ENCODE measurements at places on chromosomes 4 and X.

GRCh38 chrX:37895795-37896510, 48.6 kb upstream of the DYNLT3 start:
- no peak for DNase-seq

- no peak for DNase-seq
Measured at GRCh38 chr4:147829401-147830101, 97.7 kb downstream of the ARHGAP10 start.

GRCh38 chrX:69319376-69319775, 154.1 kb upstream of the PJA1 start:
- no peak for DNase-seq

DNA sequence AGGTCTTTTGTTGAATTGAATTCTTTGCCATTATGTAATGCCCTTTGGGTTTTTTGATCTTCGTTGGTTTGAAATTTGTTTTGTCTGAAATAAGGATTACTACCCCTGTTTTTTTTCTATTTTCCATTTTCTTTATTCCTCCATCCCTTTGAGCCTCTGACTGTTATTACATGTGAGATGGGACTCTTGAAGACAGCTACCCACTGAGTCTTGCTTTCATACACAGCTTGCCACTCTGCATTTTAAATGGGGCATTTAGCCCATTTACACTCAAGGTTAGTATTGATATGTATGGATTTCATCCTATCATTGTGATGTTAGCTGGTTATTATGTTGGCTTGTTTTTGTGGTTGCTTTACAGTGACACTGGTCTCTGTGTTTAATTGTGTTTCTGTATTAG, 736.2 kb upstream of the GRID2 start:
- DNase-seq, result no peak

DNA sequence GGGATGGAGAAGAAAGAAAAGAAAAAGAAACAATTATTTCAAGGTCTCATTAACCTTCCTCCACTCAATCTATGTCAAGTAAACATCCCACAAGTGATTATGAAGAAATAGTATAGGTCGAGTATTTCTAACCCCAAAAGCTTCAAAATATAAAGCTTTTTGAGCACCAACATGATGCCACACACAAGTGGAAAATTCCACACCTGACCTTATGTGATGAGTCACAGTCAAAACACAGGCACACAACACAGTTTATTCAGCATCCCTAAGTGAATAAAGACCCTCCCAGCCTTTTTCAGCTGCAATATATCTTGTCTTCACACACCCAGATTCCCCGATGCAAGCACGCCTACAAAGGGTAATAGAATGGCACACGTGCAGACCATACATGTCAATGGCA, 51.7 kb upstream of the VEGFC start:
- no peak for DNase-seq

- DNase-seq, result no peak
Measured at GRCh38 chrX:73561801-73562200, 1.2 kb upstream of the CHIC1 start.

DNA sequence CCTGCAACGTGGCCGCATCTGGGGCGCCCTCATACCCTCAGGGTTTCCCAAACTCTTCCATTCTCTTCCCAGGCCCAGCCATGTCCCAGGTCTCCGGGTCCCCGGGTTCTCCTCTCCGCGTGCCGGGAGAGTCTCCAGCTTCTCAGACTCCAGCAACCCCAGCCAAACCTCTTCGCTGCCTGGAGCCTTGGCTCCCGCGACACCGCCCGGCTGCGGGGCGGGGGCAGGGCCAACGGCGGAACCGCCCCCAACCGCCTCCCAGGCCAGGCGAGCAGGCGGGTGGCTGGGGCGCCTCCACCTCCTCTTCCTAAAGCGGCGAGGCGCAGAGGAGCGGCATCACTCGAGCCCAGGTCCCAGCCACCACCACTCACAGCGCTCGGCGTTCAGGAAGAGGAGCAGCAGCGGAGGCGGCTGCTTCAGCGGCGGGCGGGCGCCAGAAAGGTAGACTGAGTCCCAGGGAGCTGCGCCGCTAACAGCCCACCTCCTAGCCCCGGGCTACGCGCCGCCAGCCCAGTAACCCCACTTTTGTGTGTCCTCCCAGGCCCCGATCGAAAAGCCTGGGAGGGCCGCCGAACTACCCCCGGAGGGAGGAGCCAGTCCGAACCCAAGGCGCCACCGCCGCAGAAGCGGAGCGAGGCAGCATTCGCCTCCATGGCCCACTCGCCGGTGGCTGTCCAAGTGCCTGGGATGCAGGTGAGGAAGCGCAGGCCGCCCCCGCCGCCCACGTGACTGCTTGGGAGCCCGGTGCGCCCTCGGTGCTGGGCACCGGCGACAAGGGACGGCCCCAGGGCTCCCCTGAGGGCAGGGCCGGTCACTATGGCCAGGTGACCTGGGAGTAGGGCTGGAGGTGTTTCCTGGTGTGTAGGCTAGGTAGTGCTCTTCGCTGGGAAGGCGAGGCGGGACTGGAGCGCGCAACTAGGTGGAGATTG, at the start of gene STK26:
Gene STK26, plus strand, starts transcription at position 336 of the 929 bp plus-strand sequence. Its CDS starts 316 bp downstream, at position 652.
- peak; percentile 75 for DNase-seq

- DNase-seq, result no peak
Measured at GRCh38 chr4:13905543-13905942, 278.0 kb upstream of the BOD1L1 start.

DNA sequence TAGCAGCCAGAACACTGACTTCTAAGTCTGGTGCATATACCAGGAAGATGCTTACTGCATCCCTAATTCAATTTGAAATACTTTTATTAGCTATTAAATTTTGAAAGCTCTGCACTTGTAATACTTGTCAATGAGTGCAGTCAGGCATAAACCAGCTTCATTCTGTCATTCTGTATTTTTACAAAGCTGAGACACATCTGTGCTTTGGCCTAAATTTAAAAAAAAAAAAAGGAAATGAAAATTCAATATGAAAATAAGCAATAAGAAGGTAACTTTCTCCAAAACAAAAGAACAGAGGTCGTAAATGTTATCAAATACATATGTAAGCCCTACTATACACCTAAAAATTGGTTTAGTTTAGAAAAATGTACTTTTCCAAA, 7.0 kb downstream of the SMIM14 start:
- DNase-seq, result no peak

DNA sequence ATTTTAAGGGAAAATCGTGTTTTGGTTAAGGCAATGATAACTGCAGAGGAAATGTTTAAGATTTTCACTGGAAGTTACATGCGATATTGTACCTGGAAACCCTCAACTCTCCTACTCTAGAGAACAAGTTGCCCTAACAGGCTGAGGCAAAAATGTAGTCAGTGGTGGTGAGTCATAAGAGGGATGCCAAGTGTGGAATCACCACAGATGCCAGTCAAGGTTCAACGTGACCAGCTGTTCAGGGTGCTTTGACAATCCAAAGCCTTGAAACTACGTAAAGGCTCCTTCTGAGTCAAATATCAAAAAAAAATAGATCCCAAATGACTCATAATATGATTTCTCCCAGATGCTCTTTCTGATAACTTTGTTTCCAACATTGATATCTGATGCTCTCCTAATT, 77.9 kb upstream of the AFF2 start:
- no peak for DNase-seq

GRCh38 chrX:139881130-139881529, 51.7 kb downstream of the ATP11C start:
- DNase-seq, result no peak

- DNase-seq, result no peak
Measured at GRCh38 chr4:102715057-102715456, 45.7 kb downstream of the MANBA start.

- DNase-seq, result no peak
Measured at GRCh38 chr4:76630741-76631140, 195.7 kb downstream of the SHROOM3 start.

DNA sequence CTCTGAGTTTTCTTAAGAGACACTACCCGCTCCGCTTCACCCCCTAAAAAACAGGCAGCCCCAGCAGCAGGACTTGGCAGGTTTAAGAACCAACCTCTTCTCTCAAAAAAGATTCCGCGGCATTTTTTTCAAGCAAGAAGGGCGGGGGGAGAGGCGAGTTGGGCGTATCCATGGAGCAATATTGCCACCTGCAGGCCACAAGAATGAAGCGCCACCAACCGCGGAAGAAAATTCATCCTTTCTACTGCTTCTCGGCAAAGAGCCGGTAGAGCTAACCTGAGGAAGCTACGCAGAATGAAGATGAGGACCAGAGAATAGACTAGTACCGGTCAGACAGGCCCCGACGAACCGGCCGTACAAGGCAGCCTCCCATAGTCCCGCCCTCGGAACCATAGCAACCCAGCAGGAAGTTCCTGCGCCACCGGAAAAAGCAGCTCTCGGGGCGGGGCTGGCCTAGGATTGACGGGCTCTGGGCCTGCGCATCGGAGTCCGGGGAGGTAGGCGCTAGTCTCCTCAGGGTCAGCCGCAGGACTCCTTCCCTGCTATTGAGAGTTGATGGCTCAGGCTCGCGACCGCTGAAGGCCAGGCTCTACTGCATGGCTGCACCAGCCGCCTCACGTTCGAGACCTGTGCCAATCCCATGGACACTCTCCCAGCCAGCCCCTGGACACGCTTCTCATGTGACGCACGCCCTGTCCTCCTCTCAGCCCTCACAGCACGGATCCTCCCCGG, 76.9 kb downstream of the MAGED4 start:
- peak; percentile 87 for DNase-seq

DNA sequence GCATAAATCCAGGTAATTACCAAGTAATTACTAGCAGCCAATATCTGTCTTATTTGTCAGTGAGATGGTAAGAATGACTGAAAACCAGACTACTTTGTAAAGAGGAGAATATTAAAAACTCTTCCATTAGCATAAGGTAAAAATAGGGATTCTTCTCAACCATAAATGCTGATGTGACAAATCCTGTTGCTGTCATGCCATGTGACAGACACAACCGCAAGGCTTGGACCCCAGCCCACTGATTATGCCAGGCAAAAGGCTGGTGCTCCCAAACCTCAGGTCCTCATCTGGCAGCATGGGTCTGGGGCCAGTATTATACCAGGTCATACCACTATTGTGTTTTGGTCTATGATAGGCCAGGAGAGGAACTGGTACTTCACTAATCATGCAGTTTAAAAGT, 181.1 kb downstream of the ADAMTS3 start:
- DNase-seq, result no peak

- DNase-seq, result no peak
Measured at GRCh38 chr4:52552778-52553177, 106.3 kb downstream of the USP46 start.

- DNase-seq, result no peak
Measured at GRCh38 chr4:143202824-143203223, 18.1 kb downstream of the USP38 start.

DNA sequence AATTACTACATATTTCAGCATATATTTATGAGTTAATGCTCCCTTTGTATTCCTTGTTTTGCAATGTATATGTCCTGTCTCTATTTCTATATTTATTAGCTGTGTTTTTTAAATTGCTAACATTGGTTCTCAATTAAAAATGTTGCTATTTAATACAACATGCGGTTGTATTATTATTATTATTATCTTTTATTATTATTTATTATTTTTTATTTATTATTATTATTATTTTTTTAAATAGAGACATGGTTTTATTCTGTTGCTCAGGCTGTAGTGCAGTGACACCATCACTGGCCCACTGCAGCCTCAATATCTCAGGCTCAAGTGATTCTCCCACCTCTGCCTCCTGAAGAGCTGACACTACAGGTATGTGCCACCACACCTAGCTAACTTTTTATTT, 1005.9 kb upstream of the ADGRL3 start:
- no peak for DNase-seq

DNA sequence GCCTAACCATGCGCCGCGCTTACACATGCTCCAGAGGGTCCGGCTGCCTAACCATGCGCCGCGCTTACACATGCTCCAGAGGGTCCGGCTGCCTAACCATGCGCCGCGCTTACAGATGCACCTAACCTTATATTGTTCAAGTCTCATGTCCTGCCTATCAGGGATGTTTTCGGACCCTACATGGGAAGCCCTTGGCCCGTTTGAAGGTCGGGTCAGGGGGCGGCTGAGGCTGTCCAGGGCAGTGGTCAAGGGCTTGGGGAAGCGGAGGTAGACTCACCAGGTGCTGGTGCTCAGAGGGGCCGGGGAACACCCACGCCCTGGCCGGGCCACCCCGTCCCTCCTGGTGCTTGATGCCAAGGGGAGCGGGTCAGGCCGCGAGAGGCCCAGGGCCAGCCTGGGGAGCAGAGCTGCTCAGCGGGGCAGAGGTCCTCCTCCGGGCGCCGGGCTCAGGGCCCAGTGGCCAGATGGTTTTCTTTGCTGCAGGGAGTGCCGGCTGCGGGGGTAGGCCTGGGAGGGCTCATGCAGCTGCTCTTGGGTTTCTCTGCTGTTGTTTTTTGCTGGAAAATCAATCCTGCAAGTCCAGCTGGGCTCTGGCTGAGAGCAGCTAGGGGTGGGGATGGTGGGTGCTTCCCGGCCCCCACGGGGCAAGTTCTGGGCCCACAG, 35.4 kb upstream of the SPON2 start:
- no peak for DNase-seq

- DNase-seq, result no peak
Measured at GRCh38 chr4:23033796-23034195, 341.1 kb downstream of the GBA3 start.

DNA sequence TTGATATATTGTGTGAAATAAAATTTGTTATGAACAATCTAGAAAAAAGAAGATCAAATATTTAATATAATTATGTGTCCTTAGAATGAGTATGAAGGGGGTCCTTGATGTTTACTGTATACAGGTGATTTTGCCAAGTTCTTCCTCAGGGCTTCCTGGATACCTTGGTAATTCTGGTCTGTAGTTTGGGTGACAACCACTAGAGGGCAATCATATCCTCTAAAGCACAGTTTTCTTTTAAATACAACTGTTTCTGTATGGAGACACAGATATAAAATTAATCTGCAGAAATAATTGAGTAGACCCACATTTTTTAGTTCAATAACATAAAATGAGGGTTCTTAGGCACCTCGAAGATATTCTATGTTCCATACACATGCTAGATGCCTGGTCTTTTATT, 157.7 kb downstream of the SPANXN1 start:
- peak; percentile 25 for DNase-seq

DNA sequence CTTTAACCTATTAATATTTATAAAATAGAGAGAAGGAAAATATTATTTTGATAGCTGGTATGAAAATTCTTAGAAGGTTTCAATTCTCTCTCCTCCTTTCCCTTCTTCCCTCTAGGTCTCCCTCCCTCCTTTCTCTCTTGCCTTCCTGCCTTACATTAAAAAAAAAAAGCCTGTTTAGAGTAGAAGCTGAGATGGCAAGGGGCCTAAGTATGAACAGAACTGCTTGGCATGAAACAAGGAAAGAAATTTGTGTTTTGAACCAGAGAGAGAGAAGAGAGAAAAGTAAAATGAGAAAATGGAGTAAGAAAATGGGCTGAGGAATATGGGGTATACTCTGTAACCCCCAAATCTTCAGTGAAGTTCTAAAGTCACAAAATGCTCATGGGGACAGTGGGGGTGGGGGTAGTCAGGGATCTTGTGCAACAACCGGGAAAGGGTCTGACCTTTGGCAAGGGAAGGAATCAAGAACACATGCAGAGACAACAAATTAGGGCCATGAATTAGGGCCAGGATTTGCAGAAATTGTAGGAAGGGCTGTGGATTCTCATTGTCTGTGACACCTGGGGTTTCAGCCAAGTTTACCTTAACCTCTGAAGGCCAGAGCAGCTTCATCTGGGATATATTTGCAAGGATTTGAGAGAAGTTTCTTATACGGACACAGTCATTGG, 30.6 kb downstream of the SUPT20HL2 start:
- no peak for DNase-seq

Data from suppressor macrophage treated with lipopolysaccharide for 4 hours (primary cell).